ENCODE measurements at places on chromosomes 16 and 17.

GRCh38 chr17:43217614-43218087, 6.0 kb downstream of the TMEM106A start:
- no peak for DNase-seq

- no peak for DNase-seq
Measured at GRCh38 chr17:73628642-73629552, 15.3 kb downstream of the SDK2 start.

DNA sequence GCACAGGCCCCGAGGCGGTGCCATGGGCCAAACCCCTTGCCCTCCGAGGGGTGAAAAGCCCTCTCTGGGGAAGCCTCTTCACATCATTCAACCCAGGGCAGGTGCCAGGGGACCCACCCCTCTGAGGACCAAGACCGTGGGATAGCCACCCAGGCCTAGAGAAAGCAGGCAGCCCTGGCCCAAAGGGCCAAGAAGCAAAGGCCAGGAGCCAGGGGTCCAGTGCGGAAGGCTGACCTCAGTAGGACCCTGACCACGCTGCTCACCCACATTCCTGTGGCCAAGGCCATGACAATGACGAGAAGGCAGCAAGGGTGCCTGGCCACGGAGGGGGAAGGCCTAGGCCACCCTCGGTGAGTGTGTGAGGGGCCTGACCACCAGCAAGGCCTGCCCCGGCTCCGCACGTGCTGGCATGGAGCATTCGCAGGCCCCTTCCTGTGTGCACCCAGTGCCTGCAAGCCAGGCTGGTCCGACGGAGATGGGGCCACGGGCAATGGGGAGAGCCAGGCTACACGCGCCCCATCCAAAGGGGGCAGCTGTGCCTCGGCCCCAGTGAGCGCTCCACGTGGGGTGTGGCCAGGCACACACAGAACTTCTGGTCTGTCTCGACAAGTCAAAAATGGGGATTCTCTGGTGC, 24.5 kb upstream of the RASD1 start:
- no peak for DNase-seq

- no peak for DNase-seq
Measured at GRCh38 chr16:57999366-57999970, 1.0 kb downstream of the ZNF319 start.

GRCh38 chr16:71659471-71659870, 33.5 kb downstream of the MARVELD3 start:
- no peak for DNase-seq

DNA sequence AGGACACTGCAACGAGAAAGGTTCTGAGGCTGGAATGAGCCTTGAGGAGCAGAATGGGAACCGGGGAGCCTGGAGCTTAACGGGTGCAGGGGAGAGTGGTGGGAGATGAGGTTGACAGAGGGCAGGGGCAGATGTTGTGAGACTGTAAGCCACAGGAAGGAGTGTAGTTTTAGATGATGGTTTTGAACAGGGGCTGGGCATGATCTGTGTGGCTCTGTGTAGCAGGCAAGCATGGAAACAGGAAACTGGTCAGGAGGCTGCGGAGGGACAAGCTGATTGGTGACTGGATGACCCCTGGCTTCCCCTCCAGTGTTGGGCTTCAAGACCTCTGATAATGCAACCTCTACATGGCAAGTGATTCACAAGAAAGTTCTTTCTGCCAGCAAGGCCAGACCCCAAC, 1.4 kb upstream of the CNGB1 start:
- DNase-seq: no peak

GRCh38 chr16:86531641-86532525, 21.6 kb downstream of the FOXF1 start:
- no peak for DNase-seq

- no peak for DNase-seq
Measured at GRCh38 chr17:30296499-30297080, 4.8 kb upstream of the BLMH start.

GRCh38 chr17:51419476-51419875, 159.1 kb downstream of the UTP18 start:
- no peak for DNase-seq

- DNase-seq: no peak
Measured at GRCh38 chr17:14334276-14334840, 33.5 kb downstream of the HS3ST3B1 start.

DNA sequence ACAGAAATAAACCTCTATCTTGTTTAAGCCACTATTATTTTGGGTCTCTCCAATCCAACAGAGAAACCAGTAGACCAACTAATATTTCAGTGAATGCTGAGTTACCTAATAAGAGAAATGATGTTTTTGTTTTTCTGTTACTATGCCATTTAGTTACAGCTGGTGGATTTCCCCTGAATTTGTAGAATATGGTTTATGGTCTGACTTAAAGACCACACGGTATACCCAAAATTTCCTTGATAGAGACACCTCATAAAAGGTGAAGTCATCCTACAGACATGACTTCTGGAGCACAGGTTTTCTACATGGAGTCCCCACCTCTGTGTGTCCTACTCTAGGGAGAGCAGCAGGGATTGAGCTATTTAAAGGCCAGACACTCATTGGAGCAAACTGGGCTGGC, 13.3 kb downstream of the PIK3R5 start:
- no peak for DNase-seq

- DNase-seq: no peak
Measured at GRCh38 chr16:76899767-76900166, 291.2 kb upstream of the MON1B start.

DNA sequence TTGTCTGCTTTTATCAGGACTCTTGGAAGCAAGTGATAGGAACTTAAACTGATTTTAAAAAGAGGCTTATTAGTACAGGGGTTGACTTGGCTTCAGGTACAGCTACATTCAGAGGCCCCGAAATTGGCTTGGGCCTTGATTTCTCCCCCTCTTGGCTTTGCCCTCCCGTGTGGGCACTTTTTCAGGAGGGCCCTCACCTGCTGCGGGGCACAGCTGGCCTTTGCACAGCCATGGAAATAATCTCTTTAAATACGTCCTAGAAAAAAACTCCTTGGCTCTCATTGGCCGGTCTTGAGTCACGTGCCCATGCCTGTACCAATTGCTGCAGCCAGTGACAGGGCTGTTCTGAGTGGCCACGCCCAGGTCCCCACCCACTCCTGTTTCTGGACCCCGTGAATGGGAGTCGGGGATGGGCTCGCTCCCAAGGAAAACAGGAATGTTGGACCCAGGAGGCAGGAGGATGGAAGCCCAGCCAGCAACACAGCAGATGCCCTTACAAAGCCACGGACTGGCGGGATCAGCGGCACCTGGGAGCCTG, 15.0 kb downstream of the CA5A start:
- no peak for DNase-seq

DNA sequence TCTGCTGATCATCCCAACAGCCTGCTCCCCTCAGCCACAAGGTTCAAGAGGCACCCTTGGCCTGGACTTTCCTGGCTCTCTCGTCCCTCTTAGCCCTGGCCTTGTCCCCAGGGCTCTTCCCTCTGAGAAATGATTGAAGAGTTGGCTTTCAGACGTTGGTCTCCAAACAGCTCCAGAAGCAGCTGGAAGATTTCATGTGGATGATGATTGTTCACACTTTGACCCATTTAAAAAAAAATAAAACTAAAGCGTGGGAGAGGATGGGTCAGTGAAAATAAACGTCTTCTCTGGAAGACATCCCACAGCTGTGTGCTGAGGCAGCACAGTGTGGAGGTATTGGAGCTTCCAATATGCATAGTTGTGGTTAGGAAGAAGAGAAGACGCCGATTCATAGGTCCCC, 54.7 kb upstream of the CDH11 start:
- peak; percentile 56 for DNase-seq

- DNase-seq: no peak
Measured at GRCh38 chr17:31431852-31432658, 40.6 kb downstream of the RAB11FIP4 start.

GRCh38 chr16:74216319-74216718, 80.3 kb upstream of the PSMD7 start:
- DNase-seq: no peak

DNA sequence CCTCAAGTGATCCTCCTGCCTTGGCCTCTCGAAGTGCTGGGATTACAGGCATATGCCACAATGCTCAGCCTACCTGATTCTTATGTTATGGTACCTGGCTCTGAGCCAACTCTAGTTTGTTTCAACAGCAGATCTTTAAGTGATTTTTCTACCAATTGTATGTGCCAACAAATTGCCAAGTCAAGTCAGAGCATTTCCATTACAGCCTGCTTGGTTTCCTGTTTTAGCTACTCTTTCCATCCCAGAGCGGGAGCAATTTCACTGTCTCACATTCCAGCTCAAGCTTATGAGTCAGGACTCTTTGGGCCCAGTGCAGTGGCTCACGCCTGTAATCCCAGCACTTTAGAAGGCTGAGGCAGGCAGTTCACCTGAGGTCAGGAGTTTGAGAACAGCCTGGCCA, 30.8 kb upstream of the RBBP6 start:
- DNase-seq: peak; percentile 68

DNA sequence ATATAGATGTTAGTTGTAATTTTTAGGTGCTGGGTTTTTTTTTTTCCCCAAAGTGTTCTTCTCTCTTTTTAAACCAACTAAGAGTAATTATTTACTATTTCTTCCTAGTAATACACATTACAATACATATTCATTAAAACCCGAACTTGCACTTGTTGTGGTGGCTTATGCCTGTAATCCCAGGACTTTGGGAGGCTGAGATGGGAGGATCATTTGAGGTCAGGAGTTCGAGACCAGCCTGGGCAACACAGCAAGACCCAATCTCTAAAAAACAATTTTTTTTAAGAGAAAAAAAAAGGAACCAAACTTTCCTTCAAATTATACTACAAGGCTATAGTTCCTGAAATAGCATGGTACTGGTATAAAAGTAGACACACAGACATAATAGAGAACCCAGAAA, 3.8 kb downstream of the EFCAB5 start:
- DNase-seq: no peak

DNA sequence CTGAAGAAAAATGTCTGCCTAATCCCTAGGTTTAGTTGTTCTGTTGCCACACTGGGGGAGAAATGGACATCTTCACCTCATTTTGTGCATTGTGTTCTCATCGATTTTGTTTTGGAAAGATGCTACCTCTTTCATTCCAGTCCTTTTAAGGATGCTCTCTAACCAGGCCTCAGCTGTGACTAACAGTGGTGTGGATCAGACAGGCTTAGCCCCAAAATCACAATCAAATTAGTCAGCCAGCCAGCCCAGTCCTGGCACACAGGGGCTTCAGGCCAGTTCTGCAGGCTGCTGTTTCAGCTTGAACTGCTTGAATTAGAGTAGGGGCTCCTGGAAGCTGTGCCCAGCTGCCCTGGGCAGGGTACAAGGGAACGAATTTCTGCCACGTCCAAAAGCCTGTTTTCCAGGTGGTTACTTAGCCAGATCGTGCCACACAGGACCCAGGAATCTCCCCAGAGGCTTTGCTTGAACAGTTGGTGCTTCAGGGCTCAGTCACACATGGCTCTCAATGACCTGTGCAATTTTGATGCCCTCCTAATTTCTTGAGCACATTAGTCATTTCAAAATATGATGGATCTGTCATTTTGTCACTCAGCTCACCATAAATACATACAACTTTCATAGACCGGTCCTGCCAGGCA, 60.7 kb downstream of the CLEC16A start:
- no peak for DNase-seq

GRCh38 chr16:15832241-15832640, 24.6 kb downstream of the MYH11 start:
- DNase-seq: no peak

- DNase-seq: no peak
Measured at GRCh38 chr17:71455219-71455618, 665.6 kb upstream of the SOX9 start.

DNA sequence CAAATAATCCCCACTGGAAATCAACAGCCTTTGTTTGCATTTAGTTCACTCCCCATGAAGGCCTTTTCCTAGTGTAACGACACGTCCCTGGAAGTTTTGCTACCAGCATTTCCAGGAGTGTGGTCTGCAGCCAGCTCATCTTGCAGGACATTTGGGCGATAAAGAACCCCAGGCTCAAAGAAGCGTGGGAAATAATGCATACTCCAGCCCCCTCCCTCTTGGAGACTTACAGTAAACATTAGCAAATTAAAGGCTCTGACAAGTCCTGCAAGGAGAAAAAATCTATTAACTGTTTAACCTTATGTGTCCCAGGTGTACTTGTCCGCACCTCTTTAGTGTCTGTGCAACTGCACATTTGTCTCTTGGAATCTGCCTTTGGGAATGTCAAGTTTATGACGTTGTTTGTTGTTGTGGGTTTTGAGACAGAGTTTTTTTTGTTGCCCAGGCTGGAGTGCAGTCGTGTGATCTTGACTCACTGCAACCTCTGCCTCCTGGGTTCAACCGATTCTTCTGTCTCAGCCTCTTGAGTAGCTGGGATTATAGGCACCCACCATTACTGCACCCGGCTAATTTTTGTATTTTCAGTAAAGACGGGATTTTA, 131.1 kb downstream of the ABCC1 start:
- no peak for DNase-seq

DNA sequence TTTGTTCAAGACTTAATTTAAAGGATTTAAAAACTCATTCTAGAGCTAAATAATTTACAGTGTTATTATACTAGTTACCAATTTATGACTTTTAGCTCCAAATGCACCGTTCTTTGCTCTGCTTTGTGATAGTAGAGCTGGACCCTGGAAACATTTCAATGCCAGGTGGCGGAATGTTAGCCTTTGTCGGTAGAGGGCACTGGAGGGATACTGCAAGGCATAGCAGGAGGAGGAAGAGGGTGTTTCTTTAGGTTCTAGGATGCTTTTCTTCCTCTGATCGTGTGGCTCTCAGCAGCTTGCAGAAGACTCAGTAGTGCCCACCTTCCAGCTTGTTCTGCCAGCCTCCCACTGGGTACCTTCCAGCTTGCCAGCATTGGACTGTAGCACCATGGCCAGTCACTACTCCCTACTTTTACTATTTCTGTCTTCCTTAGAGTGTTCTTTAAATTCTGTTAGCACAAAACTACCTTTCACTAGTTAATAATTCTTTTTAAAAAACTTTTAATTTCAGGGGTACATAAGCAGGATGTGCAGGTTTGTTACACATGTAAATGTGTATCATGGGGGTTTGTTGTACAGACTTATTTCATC, 325.3 kb downstream of the UTP18 start:
- DNase-seq: no peak

- peak; percentile 8 for DNase-seq
Measured at GRCh38 chr17:36152639-36153120, 23.8 kb downstream of the TBC1D3B start.

GRCh38 chr16:53745753-53746266, 41.9 kb downstream of the FTO start:
- no peak for DNase-seq

DNA sequence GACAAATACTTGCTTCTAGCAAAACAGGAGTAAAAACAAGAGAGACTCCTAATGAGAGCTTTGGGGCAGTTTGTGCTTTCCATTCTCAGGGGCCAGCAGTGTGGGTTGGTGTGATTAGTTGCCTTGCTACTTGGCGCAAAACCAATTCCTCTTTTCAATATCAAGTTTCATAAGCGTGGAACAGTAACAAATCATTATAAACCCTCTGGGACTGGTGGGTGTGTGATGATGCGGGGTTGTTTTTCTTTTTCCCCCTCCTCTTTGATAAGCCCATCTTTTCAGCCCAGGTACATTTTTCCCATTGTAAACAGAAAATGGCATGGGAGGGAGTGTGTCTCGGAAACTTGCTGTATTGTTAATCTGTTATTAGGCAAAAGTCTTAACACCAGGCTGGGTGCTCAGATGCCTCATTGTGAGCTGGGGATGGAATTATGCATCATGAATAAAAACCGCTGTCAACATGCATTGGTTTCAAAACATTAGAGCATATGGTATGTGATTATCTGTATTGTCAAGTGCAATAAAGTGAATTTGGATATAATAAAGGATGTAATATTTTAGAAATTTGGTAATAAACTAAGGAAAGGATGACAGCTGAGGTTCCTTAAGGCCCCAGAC, 166.4 kb downstream of the CCDC182 start:
- DNase-seq: no peak
